ENCODE measurements at places on chromosomes 7 and 10. TPM values are rescaled to one million over a fixed set of nuclear protein-coding genes. Genes with fewer than 3 reads are reported as not detected.

SLC26A4 gene
- 0.80 TPM for total RNA-seq

SPOCK2 gene
- total RNA-seq = 5.3 TPM

OR9A2 gene
- not detected for total RNA-seq

CPA4 gene
- 9.8 TPM for total RNA-seq

UNCX gene
- not detected for total RNA-seq

COX19 gene
- 28.9 TPM for total RNA-seq

DNA sequence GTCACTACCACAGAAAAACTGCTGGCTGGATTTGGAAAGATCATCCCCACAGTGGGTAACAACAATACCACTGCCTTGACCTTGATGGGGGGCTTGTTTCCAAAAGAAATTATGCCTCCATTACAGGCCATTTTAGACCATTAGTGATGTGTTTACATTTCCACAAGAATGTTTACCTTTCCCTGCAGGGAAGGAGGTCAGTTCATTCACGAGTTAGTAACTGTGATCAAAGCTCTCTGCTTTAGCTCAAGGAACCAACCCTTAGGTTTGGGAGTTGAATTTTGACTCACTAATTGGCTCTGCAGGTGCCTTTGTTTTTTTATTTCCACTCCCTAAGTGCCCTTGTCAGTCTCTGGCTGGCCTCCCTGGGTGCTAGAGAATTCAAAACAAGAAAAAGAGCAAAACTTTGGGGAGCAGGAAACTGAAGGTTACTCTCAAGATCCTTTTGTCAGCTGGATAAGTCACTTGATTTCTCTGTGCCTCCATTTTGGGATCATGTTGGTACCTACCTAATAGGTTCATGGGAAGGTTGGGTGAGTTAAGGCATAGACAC, 41.1 kb upstream of the NUPR2 start:
- peak; percentile 72 for DNase-seq

- DNase-seq = no peak
These were observed 103.5 kb upstream of the FERD3L start for GRCh38 chr7:19248681-19249080.

DNA sequence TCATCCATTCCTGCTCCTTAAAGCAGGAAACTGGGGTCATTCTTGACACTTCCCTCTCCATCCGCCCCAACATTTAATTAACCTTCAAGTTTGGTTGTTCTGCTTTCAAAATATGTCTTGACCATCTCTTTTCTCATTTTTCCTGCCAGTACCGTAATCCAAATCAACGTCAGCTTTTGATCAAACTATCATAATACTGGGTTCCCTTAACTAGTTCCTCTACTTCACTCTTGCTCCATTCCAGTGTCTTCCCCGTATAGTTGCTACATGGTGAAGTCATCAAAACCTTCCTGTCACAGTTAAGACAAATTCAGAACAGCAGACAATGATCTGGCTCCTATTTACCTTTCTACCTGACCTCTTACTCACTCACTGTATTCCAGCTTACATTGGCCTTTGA, 6.6 kb upstream of the KLF14 start:
- DNase-seq = no peak

GRCh38 chr10:75230600-75231038, 5.1 kb downstream of the COMTD1 start:
- peak; percentile 78 for DNase-seq

- DNase-seq = peak; percentile 47
These were observed 65.9 kb downstream of the BBS9 start for GRCh38 chr7:33195264-33195663.

DNA sequence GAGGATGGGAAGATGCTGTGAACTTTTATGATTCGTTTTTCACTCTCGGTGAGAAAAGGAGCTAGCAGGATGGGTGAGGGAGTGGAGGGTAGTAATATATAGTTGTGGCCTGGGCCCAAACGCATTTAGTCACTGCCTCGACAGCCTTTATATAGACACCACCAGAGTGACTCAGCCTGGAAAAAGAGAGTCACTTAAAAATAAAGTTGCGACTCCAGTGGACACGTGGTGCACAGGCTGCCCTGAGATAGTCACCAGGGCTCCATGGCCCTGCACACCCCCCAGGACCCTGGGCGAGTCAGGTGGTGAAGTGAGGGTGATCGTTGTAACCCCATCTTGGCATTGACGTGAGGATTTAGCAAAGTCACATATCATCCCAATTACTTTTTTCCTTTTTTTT, 106.7 kb downstream of the CUX1 start:
- no peak for DNase-seq

- DNase-seq = no peak
These were observed 493.6 kb downstream of the GALNT17 start for GRCh38 chr7:71625545-71625944.

- no peak for DNase-seq
These were observed 3.9 kb downstream of the MIOS start for GRCh38 chr7:7570584-7570983.

DNA sequence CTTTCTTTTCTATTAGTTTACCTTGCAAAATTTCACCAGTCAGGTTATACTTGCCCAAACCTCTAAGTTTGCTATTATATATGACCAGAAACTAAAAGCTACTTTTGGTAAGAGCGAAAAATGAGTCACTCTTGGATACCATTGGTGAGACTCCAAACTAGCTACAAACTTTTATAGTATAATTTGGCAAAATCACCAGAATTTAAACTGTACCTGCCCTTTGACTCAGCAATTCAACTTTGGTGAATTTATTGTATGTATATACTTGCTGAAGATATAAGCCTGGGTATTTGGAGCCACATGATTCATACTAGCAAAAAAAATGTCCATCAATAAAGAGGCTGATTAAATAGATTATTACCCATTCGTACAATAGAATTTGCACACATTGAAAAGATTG, 178.7 kb upstream of the STEAP1 start:
- DNase-seq = no peak

- no peak for DNase-seq
These were observed 1.2 kb downstream of the RBM33 start for GRCh38 chr7:155645662-155646061.

DNA sequence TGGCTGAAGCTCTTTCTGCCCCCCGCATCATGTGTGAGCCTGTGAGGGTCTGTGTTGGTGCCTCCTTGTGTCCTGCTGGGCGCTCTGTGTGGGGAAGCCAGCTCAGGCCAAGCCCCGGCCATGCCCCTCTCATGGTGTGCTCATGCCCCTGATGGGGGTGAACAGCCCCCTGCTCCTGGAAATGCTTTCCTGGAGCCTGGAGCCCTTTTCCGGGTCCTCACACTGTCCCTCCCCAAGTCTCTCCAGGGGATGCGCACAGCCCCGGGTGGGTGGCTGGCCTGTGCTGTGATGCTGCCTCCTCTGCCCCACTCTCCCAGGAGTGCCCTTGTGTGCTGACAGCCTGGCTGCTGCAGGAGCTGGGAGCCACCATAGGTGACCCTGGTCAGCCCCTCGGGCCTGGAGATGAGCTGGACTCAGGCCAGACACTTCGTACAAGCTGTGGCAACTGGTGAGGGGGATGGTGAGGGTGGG, 20.8 kb upstream of the ZNF862 start:
- DNase-seq = no peak

- DNase-seq = no peak
These were observed 9.8 kb downstream of the UCMA start for GRCh38 chr10:13224210-13224995.

DNA sequence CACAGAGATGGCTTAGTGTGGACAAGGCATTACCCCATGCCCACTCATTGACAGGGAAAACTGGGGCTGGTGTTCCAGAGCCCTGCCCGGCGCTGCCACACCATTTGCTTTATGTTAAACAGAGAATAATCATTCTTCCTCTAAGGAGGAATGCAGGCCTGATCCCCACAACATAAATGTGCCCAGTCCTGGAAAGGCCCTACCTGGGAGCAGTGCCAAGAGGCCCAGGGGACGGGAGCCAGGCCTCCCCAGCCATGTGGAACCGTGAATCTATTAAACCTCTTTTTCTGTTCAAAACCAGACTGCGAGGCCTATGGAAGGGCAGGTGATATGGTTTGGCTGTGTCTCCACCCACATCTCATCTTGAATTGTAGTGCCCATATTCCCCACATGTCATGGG, 264.1 kb downstream of the GRID1 start:
- no peak for DNase-seq
